Activated T-cell treated with anti-CD3 and anti-CD28 coated beads for 48 hours (primary cell): ENCODE measurements at places on chromosomes 12 and 14.

DNA sequence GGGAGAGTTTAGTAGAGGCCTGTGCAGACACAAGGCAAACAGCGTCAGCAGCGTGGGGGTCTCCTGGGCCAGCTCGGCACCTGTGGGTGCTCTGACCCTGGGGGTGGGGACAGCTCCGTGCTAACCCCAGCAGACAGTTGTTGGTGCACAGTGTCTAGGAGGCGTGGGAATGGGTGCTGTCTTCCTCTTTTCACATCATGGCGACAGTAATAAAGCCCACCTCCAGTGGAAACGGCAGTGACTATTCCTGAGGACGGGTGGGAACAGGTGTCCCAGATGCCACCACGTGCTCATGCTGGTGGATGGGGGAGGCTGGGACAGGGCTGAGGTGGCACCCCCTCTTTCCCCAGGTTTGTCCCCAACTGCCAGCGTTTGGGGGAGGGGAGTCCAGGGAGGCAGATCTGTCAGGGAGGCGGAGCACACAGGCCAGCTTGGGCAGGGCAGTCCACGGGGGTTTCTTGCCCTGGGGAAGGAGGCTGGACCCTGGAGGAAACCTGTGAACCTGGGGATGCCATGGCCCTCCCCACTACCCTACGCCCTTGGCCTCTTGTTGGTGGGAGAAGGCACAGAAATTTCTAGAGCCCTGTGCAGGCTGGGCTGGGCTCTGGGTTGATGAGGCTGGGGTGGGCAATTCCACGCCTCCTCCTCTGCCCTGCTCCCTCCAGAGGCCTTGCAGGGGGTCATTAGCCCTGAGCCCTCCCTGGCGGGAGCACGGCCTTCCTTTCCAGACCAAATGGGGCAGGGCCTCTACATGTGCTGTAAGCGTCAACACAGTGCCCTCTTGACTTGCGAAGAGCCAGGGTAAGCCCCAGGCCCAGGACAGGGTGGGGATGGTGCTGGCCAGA is 3.8 kb downstream of the ZBTB42 start:
- DNase-seq, result no peak

- no peak for DNase-seq
Observed at GRCh38 chr14:73397810-73398209, 60.5 kb downstream of the NUMB start.

DNA sequence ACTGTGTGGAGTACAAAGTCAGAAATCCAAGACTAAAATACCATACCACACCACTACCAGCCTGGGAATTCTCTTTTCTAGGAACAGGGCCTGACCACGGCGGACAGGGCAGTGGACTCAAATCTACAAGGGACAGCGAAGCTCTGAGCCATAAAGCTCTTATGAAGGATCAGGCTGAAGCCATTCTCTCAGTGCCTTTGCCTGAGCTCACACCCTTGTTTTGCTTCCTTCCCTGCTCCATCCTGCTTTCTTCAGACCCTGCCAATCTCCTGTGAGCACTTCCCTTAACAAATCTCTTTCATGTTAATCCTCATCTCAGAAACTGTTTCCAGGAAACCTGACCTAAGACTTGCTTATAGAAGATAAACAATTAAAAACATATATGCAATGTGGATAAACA is 398.5 kb downstream of the MDGA2 start:
- no peak for DNase-seq

GRCh38 chr12:132315951-132316350 is 13.4 kb downstream of the GALNT9 start:
- no peak for DNase-seq

- DNase-seq, result no peak
Observed at GRCh38 chr12:120267736-120268135, 2.2 kb upstream of the PXN start.

GRCh38 chr12:24806386-24806785 is 142.5 kb downstream of the BCAT1 start:
- DNase-seq, result no peak

DNA sequence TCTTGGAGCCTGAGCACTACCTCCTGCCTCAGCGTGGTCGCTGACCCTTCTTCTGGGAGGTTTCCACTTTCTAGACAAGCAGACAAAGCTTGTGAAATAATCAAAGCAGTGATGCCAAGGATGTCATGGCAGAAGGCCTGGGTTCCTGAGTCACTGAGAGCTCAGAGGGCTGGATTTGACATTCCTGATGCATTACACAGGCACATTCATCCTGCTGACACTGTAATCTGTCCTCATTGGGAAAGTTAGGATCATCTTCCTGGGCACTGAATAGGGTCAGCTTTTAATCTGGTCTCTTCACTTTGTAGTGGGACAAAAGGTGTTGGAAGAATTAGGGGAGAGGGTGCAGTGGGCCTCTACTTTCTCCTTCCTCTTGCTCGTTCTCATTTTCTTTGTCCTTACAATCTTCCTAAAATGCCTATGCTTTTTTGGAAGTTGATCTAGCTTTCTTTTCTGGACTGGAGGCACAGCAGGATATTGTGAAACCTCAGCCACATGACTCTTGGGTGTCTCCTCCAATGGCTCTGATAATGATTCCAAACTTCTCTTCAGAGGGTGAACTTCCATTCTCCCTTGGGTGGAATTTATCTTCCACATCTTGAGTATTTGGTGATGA is 29.6 kb downstream of the EEA1 start:
- DNase-seq, result no peak

- DNase-seq, result peak; percentile 87
Observed at GRCh38 chr14:23302290-23303225, at the start of gene PPP1R3E. Gene PPP1R3E, minus strand, starts transcription at chr14:23302859. Its CDS starts 283 bp downstream, at chr14:23302576.

GRCh38 chr12:53200107-53200457 is 7.0 kb downstream of the ITGB7 start:
- no peak for DNase-seq

GRCh38 chr14:90536511-90537191 is 139.8 kb downstream of the CALM1 start:
- DNase-seq, result no peak

DNA sequence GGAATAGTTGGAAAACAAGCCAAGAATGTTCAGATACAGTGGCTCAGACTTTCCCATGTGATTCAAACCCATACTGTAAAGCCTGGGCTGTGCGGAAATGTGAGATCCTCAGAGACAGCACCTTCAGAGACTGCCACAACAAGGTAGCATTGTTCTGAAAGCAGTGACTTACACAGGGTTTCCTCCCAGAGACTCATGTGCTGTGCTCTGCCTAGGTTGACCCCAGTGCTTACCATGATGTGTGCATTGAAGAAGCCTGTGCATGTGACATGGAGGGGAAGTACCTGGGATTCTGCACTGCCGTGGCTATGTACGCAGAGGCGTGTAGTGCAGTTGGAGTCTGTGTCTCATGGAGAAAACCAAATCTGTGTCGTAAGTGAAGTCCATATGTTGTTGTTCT is 219.4 kb downstream of the LRRK2 start:
- DNase-seq, result no peak

- no peak for DNase-seq
Observed at GRCh38 chr12:20483776-20484175, 115.4 kb downstream of the PDE3A start.

GRCh38 chr12:49304161-49304560 is 9.2 kb downstream of the PRPH start:
- no peak for DNase-seq

- no peak for DNase-seq
Observed at GRCh38 chr12:54251667-54252284, 28.1 kb downstream of the CBX5 start.

- no peak for DNase-seq
Observed at GRCh38 chr14:78746086-78746595, 576.0 kb downstream of the NRXN3 start.

DNA sequence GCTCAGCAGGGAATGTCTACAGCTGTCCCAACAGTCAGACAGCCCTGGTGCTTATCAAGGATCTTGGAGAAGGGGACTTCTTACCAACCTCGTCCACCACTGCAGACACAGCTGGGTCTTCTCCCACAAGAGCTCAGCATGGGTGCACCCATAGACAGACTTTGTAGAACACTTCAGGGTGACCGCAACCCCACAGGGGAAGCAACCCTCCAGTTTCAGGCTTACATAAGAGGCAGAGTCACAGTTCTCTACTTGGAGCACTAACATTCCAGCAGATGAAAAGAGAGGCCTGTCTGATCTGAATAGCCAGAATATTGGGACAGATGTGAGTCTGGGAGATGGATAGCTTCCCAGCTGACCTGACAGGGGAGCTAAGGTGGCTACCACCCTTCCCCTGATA is 3.5 kb upstream of the CLEC1A start:
- no peak for DNase-seq
